ENCODE measurements at places on chromosomes 2 and 18. TPM values are rescaled to one million over a fixed set of nuclear protein-coding genes. Genes with fewer than 3 reads are reported as not detected.

- no peak for ATAC-seq
Measured at GRCh38 chr18:51767293-51767692, 569.8 kb upstream of the MEX3C start.

DNA sequence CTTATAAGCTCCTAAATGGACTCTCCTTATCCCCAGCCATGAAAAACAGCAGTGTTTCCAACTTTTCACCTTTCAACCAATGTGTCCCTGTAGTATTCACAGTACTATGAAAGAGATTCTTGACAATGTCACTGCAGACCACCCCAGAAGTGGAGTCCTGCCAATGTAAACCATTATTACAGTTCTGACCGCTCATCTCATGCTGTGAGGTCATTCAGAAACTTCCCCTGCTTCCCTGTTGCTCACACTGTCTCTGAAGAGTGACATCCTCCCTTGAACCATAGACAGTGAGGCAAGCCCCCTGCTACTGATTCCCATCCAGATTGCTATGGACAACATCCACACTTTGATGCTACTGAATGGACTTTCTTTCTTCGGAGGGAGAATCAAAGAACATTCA is 1523.7 kb upstream of the ACVR2A start:
- ATAC-seq = no peak

DNA sequence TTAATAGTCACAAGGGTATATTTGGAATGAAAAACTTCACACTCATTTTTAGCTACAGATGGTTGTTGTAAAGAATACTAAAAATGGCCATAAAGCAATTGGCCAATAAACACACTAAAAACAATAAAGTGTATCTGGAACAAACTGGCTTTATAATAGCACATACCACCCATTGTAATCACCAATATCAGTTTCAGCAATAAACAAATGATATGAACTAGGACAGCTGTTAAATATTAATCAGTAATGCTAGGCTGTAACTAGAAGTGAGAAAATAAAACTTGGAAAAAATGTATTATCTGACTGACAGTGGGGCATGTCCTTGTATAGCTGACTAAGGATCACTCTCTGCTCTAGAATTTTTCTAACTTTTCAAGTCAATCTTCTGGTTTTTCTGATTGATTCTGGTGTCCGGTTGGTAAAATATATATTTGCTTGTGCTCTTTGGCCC is 312.5 kb downstream of the RND3 start:
- no peak for ATAC-seq

- no peak for ATAC-seq
Measured at GRCh38 chr18:49279487-49279886, 181.0 kb downstream of the DYM start.

GRCh38 chr18:53458944-53459580 is 765.4 kb downstream of the MBD2 start:
- no peak for ATAC-seq

GRCh38 chr2:8633186-8633734 is 48.6 kb upstream of the ID2 start:
- no peak for ATAC-seq

- peak; percentile 40 for ATAC-seq
Measured at GRCh38 chr2:160353166-160353565, 140.4 kb downstream of the RBMS1 start.

GRCh38 chr2:100301881-100302584 is 20.3 kb downstream of the LONRF2 start:
- ATAC-seq = no peak

DNA sequence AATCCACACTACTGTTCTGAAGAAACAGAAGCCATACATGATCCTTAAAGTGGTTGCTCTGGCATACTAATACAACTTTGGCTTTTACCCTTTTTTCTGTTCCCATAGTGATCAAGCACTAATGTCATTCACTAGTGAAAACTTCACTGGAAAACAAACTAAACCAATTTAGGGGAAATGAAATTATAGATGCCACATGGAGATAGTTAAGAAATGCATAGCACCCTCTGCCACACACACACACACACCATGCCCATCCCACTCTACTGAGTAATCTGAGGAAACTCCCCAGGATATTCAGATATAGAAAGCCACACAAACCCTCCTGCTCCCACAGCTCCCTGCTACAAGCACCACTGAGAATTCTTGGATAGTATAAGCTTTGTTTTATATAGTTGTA is 39.1 kb downstream of the SLC3A1 start:
- ATAC-seq = no peak

GRCh38 chr2:141329964-141330363 is 800.9 kb downstream of the LRP1B start:
- no peak for ATAC-seq

- no peak for ATAC-seq
Measured at GRCh38 chr2:114032705-114033104, 142.8 kb downstream of the ACTR3 start.

CFAP210 gene
- not detected for total RNA-seq

CTAGE1 gene
- not detected for total RNA-seq

ACADL gene
- total RNA-seq = not detected

GRHL1 gene
- 0.85 TPM for total RNA-seq

ESPNL gene
- total RNA-seq = 0.39 TPM

DOK6 gene
- total RNA-seq = not detected

CTLA4 gene
- total RNA-seq = 334 TPM

GPAT2 gene
- 28.2 TPM for total RNA-seq

CCDC141 gene
- total RNA-seq = 2.1 TPM

MARCO gene
- total RNA-seq = not detected

UGT1A8 gene
- 0.42 TPM for total RNA-seq
